ENCODE measurements at places on chromosomes 2 and 18.

GRCh38 chr2:150374492-150374891, 113.0 kb downstream of the RND3 start:
- no peak for DNase-seq

GRCh38 chr2:29166242-29167039, 51.2 kb downstream of the CLIP4 start:
- DNase-seq: no peak

DNA sequence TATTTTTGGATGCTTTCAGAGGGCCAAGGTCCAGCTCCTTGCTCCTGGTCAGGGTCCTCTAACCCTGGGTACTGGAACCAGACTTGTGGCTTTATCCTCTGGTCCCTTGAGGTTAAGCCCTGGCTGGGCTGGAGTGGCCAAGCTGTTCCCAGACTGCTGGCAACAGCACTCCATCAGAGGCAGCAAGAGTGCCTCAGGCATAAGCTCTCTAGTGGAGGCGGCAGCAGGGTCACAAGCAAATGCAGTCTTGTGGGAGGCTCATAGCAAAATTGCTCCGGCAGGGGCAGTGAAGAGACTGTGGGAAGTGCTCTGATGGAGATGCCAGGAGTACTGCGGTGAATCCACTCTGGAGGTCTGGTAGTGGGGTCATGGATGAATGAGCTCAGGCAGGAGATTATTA, 128.9 kb upstream of the OTOS start:
- no peak for DNase-seq

GRCh38 chr2:212299943-212300342, 238.7 kb downstream of the ERBB4 start:
- no peak for DNase-seq

DNA sequence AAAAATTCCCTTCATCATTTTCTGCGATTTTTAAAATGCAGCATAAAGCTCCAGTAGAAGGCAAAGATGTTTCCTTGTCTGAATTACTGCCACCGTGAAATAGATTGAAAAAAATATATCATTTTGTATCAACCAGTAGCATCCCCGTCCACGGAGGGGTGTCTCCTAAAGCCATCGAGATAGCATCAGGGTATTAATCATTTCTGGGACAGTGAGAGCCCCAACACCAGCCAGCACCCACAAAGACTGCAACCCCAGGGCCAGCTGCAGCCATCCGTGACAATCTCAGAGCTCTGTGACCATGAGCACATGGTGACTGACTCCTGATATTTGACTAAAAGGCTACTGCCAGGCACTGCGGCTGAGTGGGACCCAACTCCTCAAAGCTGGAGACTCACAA, 64.1 kb upstream of the SIX3 start:
- no peak for DNase-seq

- DNase-seq: no peak
Measured at GRCh38 chr2:202432776-202433175, 56.6 kb downstream of the BMPR2 start.

DNA sequence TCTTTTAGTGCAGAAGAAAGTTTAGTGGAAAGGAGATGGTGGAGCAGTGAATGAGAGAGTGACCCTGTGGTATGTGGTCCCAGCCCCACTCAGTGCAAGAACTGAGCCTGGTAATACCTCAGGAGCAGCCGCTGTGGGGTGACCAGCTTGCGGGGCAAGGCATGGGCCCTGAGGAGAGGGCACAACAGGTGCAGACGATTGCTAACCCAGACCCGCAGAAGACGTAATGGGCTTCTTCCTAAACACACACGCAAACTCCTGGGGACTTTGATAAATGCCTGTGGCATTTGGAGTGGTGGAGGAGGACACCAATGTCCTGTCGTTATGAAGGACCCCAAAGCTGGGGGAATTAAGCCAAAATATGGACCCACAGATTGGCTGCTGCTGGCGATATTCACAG, 78.7 kb downstream of the GFPT1 start:
- DNase-seq: no peak

GRCh38 chr2:200422071-200422470, 87.8 kb downstream of the KCTD18 start:
- DNase-seq: no peak

DNA sequence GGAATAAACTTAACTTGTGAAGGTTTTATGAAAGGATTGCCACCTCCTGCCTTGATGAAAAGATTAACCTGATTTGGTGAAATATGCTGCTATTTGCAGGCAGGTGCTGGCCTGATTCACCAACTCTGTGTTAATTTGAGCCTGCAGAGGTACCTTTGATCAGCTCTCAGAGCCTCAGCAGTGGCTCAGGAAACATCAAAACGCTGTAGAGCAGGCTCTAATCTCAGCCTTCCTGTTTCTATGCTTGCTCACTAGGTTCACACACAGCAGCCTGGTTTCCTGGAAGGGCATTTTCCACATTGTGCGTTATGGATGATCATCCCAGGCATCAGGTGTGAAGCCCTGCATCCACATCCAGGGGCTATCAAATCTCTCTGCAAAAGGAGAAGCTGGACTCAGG, 16.9 kb downstream of the TGIF1 start:
- no peak for DNase-seq

- no peak for DNase-seq
Measured at GRCh38 chr2:219245899-219246230, 586 bp downstream of the STK16 start.

- DNase-seq: no peak
Measured at GRCh38 chr2:154901063-154901462, 202.6 kb downstream of the KCNJ3 start.

GRCh38 chr2:120546048-120546864, 189.4 kb upstream of the GLI2 start:
- DNase-seq: peak; percentile 98

GRCh38 chr2:159614534-159615366, 1.6 kb downstream of the BAZ2B start:
- no peak for DNase-seq

- no peak for DNase-seq
Measured at GRCh38 chr2:222613715-222614331, 42.1 kb downstream of the FARSB start.

GRCh38 chr18:49751427-49752094, 61.8 kb downstream of the ACAA2 start:
- DNase-seq: no peak

DNA sequence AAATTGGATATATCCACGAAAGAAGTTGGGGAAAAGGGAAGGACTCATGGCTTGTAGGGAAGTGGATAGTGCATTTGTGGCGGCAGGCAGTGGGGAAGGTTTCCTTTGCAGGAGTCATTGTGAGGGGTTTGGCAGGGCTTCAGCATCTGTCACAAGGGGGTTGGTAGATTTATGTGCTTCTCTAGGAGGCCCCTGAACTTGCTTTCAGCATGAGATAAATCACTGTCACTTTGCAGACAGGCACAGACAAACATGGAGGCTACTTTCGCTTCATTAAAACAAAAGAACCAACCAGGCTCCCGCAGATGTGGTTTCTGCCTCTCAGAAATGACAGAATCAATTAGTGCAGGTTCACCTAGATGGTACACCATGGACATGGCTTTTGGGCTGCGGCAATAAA, 340.7 kb downstream of the TGIF1 start:
- DNase-seq: peak; percentile 46

DNA sequence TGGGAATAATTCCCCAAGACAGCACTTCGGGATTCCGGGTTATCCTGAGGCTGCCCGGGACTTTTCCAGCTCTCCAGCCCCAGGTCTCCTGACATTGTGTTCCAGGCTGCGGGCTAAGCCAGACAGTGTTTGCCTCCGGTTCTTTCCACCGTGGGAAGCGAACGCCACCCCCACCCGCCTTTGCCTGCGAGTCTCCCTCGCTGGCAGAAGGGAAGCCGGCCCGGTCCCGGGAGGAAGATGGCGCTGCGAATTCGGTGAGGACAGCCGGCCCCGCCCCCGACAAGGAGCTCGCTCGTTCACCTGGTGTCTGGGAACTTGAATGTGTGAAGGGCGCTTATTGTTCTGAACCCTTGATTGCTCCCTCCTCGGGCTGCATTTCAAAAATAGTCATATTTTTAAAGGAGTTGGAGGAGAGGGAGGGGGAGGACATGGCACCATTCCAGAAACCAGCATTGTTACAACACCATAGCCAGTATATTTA, 2.9 kb downstream of the LRATD1 start:
- DNase-seq: no peak

- no peak for DNase-seq
Measured at GRCh38 chr2:172108587-172108930, 5.9 kb upstream of the DLX2 start.

DNA sequence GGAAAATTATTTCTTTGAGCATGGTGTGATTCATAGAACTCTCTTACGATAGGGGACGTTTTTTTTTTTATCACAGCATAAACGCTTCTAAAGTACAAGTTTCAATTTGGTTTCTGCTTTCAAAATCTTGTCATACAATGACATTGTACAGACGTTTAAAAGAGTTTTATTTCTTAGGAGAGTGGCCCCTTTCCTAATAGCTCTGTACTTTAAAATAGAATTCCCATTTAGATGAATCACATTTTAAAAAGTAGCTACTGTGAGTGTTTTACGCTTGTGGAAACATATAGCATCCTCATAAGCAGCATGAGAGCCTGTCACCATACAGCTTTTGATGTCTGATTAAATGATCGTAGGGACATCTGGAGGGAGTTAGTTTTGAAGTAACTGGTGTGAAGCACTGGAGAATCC, 510.9 kb downstream of the PARD3B start:
- DNase-seq: no peak

GRCh38 chr18:24014062-24014985, at the start of gene TTC39C:
TSS of gene TTC39C (plus strand) at chr18:24014754. CDS start at chr18:24014872, 118 bp downstream.
- no peak for DNase-seq

DNA sequence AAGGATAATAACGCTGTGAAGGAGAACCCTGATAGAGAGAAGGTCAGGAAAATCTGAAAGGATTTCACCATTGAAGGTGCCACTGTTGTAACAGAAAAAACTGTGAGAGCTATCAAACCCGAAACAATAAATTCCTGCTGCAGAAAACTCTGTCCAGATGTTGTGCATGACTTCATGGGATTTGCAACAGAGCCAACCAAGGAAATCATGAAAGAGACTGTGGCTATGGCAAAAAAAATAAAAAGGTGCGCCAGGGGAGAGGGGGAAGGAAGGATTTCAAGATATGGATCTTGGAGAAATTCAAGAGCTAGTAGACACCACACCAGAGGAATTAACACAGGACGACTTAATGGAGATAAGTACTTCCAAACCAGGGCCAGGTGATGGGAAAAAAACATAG, 88.0 kb downstream of the LDLRAD4 start:
- DNase-seq: no peak

DNA sequence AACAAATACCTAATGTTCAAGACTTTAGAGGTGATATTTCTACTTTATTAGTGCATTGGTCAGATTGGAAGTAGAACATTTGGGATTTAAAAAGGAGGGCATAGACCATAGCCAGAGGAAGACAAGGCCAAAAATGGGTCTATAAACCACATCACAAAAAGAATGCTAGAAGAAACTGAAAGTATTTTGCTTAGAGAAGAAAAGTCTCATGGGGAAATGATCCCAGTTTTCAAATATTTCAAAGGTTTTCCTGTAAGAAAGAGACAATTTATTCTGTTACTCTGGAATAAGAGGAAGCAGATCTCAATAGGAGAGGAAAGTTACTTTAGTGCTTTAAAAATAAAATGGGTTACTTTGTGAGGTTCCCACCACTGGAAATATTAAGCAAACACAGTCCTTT, 341.4 kb downstream of the TNS1 start:
- DNase-seq: no peak

DNA sequence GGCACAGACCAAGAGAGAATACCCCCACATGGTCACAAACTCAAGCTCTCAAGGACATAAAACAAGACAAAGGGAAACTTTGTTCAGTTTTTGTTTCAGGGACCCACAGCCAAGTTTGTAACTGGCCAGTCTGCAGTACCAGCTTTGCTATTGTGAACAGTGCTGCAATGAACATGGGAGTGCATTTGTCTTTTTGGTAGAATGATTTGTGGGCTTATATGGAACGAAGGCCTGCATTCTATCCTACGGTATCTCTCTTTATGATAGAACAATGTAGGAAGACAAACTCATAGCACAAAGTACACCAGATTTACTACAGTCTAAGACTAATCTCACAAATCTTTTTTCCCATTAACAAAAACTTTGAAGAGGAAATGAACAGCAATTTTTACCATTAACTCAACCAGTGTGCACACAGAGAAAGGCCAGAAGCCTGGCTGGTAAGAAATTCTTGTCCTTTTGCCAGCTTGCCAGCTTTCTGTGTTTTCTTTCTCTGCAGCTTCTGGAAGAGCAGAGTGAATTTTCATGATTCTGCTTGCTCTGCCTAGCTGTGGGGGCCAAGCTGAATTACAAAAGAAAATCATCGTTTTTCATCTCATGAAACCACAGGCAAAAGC, 37.1 kb upstream of the FEZ2 start:
- no peak for DNase-seq

GRCh38 chr2:100405403-100406119, 11.9 kb downstream of the CHST10 start:
- no peak for DNase-seq

DNA sequence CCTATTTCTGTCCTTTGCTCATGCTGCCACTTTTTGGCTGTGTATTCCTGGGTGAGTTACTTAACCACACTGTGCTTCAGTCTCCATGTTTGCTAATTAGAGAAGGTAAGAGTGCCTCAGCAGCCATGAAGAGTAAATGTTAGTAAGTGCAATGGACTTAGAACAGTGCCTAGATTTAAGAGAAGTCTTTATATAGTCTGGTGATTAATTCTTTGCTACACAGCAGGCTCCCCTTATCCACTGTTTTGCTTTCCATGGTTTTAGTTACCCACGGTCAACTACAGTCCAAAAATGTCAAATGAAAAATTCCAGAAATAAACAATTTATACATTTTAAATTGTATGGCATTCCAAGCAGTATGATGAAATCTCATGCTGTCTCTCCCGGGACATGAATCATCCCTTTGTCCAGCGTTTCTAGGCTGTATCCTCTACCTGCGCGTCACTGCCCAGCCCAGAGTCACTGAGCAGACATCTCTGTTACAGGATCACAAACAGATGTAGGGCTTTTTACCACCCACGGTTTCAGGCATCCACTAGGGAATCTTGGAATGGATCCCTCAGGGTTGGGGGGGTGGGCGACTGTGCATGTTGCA, 91.0 kb downstream of the CTIF start:
- DNase-seq: peak; percentile 99

GRCh38 chr18:45448871-45449270, 166.4 kb upstream of the SLC14A2 start:
- DNase-seq: no peak

GRCh38 chr18:57188851-57189557, 42.1 kb downstream of the BOD1L2 start:
- no peak for DNase-seq

Data from skeletal muscle cell (primary cell).